Activated T-helper 2 cell treated with anti-CD3 and anti-CD28 coated beads, Interferon-gamma antibody, Interleukin-2, Interleukin-4, amounts not matched to agents 10 μg/mL and 5 μg/mL and 100 μg/mL, durations not matched to agents 14 hours and 24 hours and 36 hours (primary cell): ENCODE measurements at places on chromosomes 5 and 9. TPM values are rescaled to one million over a fixed set of nuclear protein-coding genes. Genes with fewer than 3 reads are reported as not detected.

GRCh38 chr9:116697362-116697761 lies 10.3 kb downstream of the TRIM32 start:
- no peak for DNase-seq
- H3K4me1 ChIP-seq: peaks cover 30% of the 10 kb centered on the region
- H3K4me3 ChIP-seq: no peak overlapping the region
- H3K27ac ChIP-seq: no peak overlapping the region
- peaks cover 74% of the 10 kb centered on the region for H3K36me3 ChIP-seq

DNA sequence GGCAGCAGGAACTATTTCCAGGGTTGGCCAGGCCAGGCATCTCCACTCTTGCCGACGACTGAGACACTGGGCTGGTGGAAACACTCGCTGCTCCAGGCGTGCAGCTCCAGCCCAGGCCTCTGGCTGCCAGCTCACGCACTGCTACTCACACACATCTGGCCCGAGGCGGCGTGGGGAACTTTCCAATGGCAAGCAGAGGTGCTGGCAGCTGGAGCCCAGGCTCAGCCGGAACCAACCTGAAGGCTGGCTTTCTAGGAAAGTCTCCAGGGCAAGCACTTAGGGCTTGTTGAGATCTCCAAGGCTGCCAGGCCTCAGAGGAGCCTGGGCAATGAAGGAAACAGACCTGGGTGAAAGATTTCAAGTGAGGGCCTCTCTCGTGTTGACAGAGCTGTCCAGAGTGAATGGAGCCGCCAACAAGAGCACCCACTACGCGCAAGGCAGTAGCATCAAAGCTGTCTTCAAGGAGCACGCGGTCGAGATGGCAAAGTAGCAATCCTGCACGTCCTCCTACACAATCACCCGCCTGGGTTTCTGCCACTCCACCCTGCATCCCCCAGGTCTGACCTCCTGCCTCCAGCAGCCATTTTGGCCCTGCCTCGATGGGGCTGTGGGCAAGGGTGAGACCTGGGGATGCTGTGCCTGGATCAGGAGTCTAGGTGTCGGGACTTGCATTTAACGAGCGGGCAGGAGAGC lies 14.4 kb downstream of the SH3PXD2B start:
- peaks cover 10% of the 10 kb centered on the region for H3K4me1 ChIP-seq
- no peaks in the 10 kb centered on the region for H3K36me3 ChIP-seq

Gene SURF6
- 23.0 and 24.4 TPM in 2 replicates for total RNA-seq

DNA sequence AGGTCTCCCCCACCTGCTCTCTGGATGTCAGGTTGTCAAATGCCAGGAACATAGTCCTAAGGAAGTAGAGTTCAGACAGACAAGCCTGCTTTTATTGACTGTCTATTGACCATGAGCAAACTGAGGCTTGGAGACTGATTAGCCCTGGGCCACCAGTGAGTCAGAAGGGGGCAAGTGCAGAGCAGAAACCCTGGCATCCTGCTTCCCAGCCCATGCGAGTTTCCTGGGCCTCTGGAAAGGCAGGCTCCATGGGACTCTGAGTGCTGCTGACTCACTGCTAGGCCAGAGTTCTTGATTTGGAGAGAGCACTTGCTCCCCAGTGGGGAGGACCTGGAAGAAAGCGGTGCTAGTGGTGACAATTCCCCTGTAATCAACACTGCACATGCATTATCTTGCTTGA lies 2.8 kb upstream of the HBEGF start:
- peaks cover 15% of the 10 kb centered on the region for H3K27me3 ChIP-seq
- H3K4me1 ChIP-seq: peaks cover 21% of the 10 kb centered on the region
- no peak overlapping the region for H3K27ac ChIP-seq
- peaks cover 9% of the 10 kb centered on the region for H3K36me3 ChIP-seq

DNA sequence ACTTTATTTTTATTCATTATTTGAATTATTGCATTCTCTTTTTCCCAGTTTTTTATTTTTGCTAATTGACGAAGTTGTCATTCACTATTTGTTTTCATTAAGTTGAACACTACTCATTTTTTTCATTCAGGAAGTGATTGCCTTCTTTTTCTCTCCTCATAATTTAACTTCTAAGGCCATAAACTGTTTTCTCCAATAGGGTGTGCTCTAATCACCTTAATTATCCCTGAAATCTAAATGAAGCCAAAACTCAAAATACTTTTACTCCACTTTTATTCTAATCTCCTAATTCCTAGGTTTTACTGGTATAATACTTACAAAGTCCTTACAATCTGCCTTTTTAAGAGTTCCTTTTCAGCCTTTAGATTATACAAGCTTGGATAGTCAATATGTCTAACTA lies 2.9 kb upstream of the OR13C2 start:
- no peak overlapping the region for H3K27ac ChIP-seq
- no peaks in the 10 kb centered on the region for H3K27me3 ChIP-seq
- no peak for DNase-seq

DNA sequence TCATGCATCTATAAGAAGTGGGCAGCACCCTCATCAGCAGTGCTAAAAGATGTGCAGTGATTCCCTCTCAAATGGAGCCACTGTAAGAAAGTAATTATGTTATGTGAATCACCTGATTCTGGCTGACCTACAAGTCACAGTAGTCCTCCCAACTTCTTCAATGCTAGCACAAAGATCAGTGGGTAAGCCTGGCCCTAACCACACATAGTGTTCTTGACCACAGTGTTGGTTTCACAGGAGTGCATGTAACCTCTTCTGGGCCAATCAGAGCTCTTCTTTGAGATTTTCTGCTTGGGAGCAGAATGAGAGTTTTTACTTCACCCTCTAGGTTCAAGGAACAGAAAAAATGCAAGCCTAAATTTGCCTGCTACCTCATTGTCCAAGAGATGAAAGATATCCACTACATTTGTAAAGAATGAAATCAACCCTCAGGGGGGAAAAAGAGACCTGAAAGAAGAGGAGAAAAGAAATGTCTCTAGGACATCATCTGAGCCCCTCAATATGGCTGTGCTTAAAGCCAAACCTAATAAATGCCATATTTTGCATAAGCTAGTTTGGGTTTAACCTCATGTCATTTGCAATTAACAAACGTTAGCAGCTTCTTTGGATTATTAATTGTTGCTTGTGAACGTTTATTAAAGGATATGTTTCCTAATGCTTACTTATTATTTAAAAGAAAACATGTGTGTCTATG lies 65.3 kb upstream of the ADRB2 start:
- no peak overlapping the region for H3K4me3 ChIP-seq
- H3K36me3 ChIP-seq: no peaks in the 10 kb centered on the region
- no peak overlapping the region for H3K27ac ChIP-seq
- peaks cover 36% of the 10 kb centered on the region for H3K27me3 ChIP-seq
- no peaks in the 10 kb centered on the region for H3K4me1 ChIP-seq
- no peak for DNase-seq

- H3K4me1 ChIP-seq: peaks cover 16% of the 10 kb centered on the region
- no peak for DNase-seq
- H3K27me3 ChIP-seq: no peaks in the 10 kb centered on the region
- H3K27ac ChIP-seq: no peak overlapping the region
- H3K36me3 ChIP-seq: peaks cover 8% of the 10 kb centered on the region
Observed at GRCh38 chr5:139182528-139183296, 15.5 kb downstream of the SIL1 start.

- H3K36me3 ChIP-seq: no peaks in the 10 kb centered on the region
- no peaks in the 10 kb centered on the region for H3K27me3 ChIP-seq
- H3K4me3 ChIP-seq: no peak overlapping the region
- H3K4me1 ChIP-seq: no peaks in the 10 kb centered on the region
Observed at GRCh38 chr5:178462076-178462475, 128.1 kb downstream of the COL23A1 start.

GRCh38 chr9:34382054-34382453 lies 5.4 kb upstream of the MYORG start:
- H3K27me3 ChIP-seq: peaks cover 11% of the 10 kb centered on the region
- no peak for DNase-seq
- no peaks in the 10 kb centered on the region for H3K36me3 ChIP-seq
- no peak overlapping the region for H3K27ac ChIP-seq

DNA sequence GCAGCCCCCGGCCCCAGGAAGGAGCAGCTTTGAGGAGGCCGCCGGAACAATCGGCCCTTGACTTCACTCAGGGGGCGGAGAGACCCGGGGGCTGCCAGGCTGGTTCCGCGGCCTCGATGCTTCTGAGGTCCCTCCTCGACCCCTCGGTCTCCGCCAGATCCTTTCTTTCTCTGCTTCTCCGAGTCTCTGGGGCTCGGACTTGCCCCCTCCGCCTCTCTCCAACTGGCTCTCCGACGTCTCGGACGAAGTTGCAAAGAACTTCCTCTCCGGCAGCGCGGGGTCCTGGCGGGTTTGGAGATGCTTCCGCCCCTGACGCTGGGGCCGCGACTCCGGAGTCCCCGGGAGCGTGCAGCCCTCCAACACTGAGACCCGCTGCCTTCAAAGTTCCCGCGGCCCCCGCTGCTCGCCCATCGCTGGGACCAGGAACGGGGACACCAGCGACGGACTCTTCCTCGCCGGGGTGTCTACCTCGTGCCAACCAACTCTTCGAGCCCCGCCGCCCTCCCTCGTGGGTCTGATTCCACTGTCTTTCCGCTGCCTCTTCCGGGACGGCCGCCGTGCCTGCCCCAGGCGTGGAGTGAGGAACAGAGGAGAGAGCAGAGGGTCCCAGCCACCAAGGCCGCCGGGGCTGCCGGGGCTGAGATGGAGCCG lies 7.0 kb downstream of the PAX5 start:
- peaks cover 17% of the 10 kb centered on the region for H3K4me1 ChIP-seq
- H3K4me3 ChIP-seq: peak overlapping the region; percentile 13
- H3K27ac ChIP-seq: no peak overlapping the region
- H3K27me3 ChIP-seq: peaks cover 84% of the 10 kb centered on the region
- no peak for DNase-seq

Gene PDE6A
- not detected in 2 replicates for total RNA-seq

Gene UGT3A2
- not detected in 2 replicates for total RNA-seq

Gene IL5
- 100.0 and 113 TPM in 2 replicates for total RNA-seq

Gene CCNI2
- total RNA-seq: 7.6 and 7.7 TPM in 2 replicates

DNA sequence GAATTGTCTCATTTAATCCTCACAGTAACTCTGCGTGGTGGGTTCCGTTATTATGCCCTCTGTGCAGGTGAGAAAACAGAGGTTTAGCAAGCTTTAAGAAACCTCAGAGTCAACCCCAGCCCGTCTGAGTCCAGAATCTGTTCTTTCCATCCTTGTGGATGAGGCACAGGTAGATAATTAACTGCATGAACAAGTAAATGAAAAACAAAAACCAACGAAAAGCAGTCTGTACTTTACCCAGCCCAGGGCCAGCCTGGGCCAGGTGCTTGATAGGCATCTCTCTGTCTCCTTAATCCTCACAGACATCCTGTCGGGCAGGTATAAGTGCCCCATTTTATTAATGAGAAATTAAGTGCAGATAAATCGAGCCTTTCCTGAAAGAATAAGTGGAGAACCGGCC lies 25.3 kb upstream of the CXCL14 start:
- H3K27ac ChIP-seq: no peak overlapping the region
- no peaks in the 10 kb centered on the region for H3K36me3 ChIP-seq
- peaks cover 4% of the 10 kb centered on the region for H3K27me3 ChIP-seq
- H3K4me3 ChIP-seq: no peak overlapping the region
- no peak for DNase-seq
- no peaks in the 10 kb centered on the region for H3K4me1 ChIP-seq

Gene ZNF366
- not detected in 2 replicates for total RNA-seq

- no peaks in the 10 kb centered on the region for H3K36me3 ChIP-seq
- DNase-seq: no peak
- peak overlapping the region; percentile 58 for H3K4me3 ChIP-seq
- H3K27me3 ChIP-seq: peaks cover 8% of the 10 kb centered on the region
- H3K4me1 ChIP-seq: peaks cover 20% of the 10 kb centered on the region
Observed at GRCh38 chr9:113886026-113886369, 9.9 kb downstream of the ZNF618 start.

Gene PCDHB4
- not detected in 2 replicates for total RNA-seq

DNA sequence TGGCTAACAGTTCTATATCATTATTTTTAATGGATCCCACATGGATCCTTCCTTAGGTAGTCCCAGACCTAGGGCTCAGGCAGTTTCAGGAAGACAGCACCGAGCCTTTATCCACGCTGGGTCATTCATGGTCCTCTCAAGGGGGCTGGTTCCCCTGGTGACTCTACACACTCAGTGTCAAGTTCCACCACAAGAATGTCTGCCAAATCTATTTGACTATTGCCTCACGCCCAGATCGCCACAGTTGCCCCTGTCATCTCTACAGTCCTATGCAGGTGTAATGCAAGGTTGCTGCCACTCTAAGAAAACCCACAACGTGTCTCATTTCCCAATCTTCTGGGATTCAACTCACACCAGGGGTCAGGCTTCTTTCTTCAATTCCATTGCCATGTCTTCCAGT lies 8.0 kb upstream of the ZNF366 start:
- DNase-seq: no peak
- H3K4me3 ChIP-seq: no peak overlapping the region
- peaks cover 13% of the 10 kb centered on the region for H3K4me1 ChIP-seq

- H3K27me3 ChIP-seq: peaks cover 7% of the 10 kb centered on the region
- DNase-seq: no peak
- no peak overlapping the region for H3K4me3 ChIP-seq
- H3K27ac ChIP-seq: no peak overlapping the region
- H3K36me3 ChIP-seq: no peaks in the 10 kb centered on the region
- H3K4me1 ChIP-seq: no peaks in the 10 kb centered on the region
Observed at GRCh38 chr5:160260006-160260775, 30.9 kb downstream of the FABP6 start.

DNA sequence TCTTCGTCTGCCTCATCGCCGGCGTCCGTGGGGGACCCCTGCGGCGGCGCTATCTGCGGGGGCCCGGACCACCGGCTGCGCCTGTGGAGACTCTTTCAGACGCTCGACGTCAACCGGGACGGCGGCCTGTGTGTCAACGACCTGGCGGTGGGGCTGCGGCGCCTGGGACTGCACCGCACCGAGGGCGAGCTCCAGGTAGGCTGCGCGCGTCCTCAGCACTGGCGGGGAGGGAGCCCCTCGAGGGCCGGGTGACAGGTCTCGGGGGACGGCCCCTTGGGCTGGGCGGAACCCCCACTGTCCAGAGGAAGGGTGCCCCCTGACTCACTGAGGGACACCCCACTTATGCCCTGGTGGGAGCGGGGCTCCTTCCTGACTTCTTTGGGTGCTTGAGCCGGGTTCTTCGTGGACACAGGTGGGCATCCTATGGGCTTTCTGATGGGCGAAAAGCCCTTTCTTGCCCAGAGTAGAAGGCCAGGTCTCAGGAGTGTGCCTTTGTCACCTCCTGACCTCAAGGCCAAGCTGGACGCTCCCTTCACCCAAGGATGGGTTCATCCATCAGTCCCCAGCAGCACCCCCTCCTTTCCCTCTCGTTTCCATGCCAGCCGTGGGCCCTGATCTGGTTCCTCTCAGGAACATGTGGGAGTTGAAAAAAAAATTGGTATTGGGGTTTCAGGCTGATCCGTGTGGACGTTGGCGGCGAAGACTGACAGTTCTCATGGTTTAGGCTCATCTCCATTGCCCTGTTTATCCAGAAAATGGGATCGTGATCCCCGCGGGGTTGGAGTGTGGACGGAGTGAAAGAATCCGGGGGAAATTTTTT lies 564 bp downstream of the SLC25A25 start:
- peaks cover 24% of the 10 kb centered on the region for H3K36me3 ChIP-seq
- H3K27me3 ChIP-seq: no peaks in the 10 kb centered on the region
- peak overlapping the region; percentile 73 for H3K27ac ChIP-seq
- DNase-seq: no peak

DNA sequence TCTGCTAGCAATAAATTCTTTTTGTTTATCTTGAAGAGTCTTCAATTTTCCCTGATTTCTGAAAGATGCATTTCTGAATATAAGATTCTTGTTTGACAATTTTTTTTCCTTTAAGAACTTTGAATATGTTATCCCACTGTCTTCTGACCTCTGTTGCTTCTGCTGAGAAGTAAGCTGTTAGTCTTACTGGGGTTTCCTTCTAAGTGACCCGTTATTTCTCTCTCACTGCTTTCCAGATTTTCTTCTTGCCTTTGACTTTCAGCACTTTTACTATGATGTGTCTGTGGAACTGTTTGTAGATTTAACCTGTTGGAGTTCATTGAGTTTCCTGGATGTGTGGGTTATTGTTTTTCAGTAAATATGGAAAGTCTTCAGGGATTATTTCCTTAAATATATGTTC lies 205.3 kb upstream of the NFIL3 start:
- DNase-seq: no peak
- H3K36me3 ChIP-seq: no peaks in the 10 kb centered on the region
- no peak overlapping the region for H3K27ac ChIP-seq
- no peaks in the 10 kb centered on the region for H3K4me1 ChIP-seq
- peaks cover 41% of the 10 kb centered on the region for H3K27me3 ChIP-seq
- H3K4me3 ChIP-seq: no peak overlapping the region
